ENCODE measurements at places on chromosomes 7 and 10.

DNA sequence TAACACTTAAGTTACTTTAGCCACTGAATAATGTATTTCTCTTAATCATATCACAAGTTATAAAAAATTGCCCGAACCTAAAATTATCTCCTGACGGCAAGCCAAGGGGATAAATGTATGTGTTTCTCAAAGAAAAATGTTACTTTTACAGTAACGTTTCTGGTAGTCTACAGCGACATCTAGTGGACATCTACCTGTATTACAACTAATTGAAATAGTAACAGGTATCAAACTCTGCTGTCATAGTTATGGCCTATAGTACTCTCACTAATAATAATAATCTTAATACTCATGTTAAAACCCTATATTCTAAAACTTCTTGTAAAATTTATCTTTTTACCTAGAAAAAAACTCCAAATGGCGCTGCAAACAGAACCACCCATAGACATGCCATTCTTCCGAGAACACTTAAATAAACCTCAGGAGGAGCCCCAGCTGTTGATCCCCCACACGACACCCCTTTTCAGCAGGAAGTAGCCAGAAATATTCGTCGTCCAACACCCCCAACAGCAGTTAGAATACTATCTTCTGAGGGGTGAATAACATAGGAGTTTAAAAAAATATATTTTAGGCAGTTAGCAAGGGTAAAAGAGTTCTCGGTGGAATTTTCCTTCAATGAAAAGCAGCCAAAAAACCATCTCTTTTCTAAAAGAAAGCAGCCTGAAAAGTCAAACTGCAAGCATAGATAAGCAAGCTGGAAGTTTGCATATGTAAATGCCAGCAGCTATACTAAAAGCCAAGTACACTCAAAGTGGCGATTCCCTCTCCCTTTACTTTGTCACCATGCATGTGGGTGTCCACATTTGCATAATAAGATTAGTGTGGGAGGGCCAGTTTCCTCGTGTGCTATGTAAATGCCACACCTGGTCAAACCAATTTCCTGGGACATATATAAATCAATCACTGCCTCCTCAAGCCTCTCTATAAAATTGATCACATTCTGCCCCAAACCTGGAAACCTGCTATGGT is 40.5 kb upstream of the ZNF107 start:
- no peak for DNase-seq

DNA sequence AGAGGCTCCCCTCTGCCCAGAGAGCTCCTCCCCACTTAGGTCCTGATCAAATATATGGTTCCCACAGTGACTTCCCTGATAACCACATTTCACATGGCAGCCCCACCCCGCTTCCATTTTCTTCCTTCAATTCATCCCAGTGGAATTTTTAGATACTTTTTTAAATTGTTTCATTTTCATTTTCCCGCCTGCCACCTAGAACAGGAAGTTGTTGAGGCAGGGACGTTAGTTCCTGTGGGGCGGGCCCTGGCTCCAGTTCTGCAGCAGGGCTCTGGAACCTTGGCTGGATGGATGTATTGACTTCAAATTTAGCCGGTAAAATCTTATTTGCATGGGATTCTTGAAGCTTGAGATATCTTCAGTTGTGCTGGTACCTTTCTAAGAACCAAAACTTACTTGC is 226.6 kb downstream of the PAXIP1 start:
- no peak for DNase-seq

- no peak for DNase-seq
These were observed 86.0 kb upstream of the NOBOX start for GRCh38 chr7:144489504-144489903.

- no peak for DNase-seq
These were observed 412.2 kb upstream of the SORCS1 start for GRCh38 chr10:107576746-107577145.

DNA sequence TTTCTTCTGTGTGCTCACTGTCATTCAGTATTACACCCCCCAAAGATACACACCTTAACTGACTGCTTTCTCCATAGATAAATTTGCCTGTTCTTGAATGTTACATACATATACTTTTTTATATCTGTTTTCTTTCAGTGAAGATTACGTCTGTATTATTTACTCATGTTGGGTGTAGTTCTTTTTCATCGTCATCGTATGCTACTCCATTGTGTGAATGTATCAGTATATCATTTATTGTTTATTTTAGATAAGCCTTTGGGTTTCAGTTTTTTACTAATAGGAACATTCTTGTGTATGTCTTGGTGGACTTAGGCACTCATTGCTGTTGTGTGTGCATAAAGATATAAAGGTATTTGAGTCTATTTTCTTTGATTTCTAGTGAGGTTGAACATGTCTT is 64.4 kb downstream of the SEPTIN7 start:
- no peak for DNase-seq

- no peak for DNase-seq
These were observed 167.7 kb upstream of the CCDC6 start for GRCh38 chr10:60073781-60074656.

GRCh38 chr7:116539879-116540278 is 15.0 kb downstream of the CAV1 start:
- no peak for DNase-seq

GRCh38 chr7:138089080-138089901 is 13.0 kb downstream of the AKR1D1 start:
- DNase-seq, result no peak

GRCh38 chr7:139725077-139725476 is 52.7 kb downstream of the HIPK2 start:
- no peak for DNase-seq

- no peak for DNase-seq
These were observed 5.2 kb downstream of the PDLIM1 start for GRCh38 chr10:95285556-95285955.

DNA sequence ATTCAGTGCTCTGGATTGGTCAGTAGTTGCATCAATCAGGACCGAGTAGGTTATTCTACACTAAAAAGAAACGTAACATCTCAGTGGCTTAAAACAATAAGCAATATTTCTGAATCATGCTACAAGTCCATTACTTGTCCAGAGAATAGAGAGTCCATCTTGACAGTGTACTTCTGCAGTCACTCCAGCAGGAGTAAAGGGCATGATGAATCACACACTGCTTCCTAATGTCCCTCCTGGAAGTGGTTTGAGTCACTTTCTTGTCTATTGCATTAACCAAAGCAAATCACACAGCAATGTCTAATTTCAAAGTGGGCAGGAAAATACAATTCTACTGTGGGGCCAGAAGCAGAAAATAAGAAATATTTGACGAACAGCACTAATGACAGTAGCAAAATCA is 124.8 kb downstream of the TSPAN12 start:
- no peak for DNase-seq

- no peak for DNase-seq
These were observed 43.4 kb upstream of the SRGN start for GRCh38 chr10:69044546-69044945.

All from stimulated activated CD4-positive, alpha-beta T cell treated with anti-CD3 and anti-CD28 coated beads, TNF-alpha, amount 100 ng/mL, for 4 hours (primary cell).